ENCODE measurements at places on chromosomes 2 and 18.

- DNase-seq: no peak
Observed at GRCh38 chr2:233470011-233470687, 96.4 kb downstream of the USP40 start.

DNA sequence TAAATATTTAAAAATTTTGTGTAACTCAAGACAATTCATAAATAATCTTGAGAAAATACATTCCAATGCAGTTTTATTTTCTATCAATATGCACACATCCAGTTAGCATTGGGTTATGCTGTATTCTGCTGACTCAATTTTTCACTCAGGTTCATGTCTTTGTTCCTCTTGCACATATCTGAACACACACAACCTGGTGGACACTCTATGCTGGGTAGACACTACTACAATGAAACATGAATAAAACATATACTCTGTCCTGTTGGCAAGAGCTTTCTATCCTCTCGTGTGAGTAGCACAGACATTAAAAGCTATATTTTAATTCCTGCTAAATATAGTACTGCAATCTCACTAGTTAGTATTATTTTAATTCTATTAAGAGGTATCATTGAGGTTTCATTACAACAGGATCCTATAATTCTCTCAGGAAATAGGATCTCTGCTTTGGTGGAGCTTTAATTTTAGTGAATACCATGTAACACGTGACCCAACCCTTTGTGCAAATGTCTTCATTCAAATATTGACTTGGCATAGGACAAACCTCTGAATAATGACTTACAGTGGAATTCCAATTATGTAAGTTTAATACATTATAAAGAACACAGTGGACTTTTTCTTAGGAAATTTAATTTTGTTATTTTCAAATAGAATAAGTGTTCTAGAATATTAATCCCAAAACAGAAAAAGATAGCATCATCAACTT is 342.3 kb upstream of the TMEFF2 start:
- no peak for DNase-seq

GRCh38 chr18:22387364-22387763 is 30.4 kb downstream of the CTAGE1 start:
- no peak for DNase-seq

DNA sequence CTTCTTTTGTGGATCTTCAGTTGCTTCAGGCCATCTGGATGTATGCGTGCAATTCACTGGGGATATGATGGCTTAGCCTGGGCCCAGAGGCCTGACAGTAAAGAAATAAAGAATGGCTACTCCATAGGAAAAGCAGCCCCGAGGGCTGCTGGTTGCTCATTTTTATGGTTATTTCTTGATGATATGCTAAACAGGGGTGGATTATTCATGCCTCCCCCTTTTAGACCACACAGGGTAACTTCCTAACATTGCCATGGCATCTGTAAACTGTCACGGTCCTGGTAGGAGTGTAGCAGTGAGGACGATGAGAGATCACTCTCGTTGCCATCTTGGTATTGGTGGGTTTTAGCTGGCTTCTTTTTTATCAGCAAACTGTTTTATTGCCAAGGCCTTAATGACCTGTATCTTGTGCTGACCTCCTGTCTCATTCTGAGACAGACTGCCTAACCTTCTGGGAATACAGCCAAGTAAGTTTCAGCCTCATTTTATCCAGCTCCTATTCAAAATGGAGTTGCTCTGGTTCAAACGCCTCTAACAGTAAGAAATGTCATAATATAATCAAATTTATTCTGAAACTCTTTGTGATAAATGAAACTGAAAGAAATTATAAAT is 60.5 kb downstream of the DSEL start:
- DNase-seq: no peak

GRCh38 chr2:144548532-144549191 is 28.7 kb upstream of the ZEB2 start:
- no peak for DNase-seq

GRCh38 chr2:232126301-232127099 is 165.0 kb downstream of the DIS3L2 start:
- no peak for DNase-seq

DNA sequence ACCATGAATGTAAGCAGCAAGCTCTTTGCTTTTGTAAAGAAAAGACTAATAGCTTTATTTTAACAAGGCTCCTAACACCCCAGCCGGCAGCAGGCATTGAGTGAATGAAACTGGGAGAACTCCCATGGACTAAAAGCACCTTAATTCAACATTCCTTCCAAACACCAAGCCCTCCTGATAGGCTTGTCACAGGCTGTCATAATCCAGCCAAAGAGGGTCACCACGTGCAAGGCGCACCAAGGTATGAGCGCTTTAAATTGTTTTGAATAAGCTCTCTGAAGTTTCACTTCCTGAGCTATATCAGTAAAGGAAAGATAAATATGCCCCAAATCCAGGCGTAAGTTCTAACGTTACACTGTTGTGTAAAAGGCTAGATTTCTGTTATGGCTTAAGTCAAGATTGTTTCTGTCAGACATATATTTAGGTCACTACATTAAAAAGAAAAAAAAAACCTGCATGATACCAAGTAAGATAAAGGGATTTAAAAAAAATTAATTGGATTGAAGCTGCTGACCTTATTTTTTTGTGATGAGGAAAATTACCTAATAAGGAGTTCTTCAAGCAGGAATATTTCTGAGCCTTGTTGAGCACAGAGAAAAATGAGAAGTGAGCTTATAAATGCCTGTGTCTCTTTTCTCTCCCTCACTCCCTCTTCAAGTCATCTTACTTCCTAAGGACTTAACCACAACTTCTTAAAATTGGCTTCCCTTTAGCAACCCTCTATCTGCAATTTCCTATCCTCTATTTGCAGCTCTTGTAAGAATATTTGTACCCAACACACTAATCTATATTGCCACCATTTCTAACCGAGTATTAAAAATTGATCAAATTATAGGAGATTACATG is 136.1 kb upstream of the NRP2 start:
- DNase-seq: peak; percentile 60

GRCh38 chr2:40955635-40956034 is 503.7 kb upstream of the SLC8A1 start:
- DNase-seq: no peak

- no peak for DNase-seq
Observed at GRCh38 chr2:44097322-44097907, 71.3 kb upstream of the PPM1B start.

DNA sequence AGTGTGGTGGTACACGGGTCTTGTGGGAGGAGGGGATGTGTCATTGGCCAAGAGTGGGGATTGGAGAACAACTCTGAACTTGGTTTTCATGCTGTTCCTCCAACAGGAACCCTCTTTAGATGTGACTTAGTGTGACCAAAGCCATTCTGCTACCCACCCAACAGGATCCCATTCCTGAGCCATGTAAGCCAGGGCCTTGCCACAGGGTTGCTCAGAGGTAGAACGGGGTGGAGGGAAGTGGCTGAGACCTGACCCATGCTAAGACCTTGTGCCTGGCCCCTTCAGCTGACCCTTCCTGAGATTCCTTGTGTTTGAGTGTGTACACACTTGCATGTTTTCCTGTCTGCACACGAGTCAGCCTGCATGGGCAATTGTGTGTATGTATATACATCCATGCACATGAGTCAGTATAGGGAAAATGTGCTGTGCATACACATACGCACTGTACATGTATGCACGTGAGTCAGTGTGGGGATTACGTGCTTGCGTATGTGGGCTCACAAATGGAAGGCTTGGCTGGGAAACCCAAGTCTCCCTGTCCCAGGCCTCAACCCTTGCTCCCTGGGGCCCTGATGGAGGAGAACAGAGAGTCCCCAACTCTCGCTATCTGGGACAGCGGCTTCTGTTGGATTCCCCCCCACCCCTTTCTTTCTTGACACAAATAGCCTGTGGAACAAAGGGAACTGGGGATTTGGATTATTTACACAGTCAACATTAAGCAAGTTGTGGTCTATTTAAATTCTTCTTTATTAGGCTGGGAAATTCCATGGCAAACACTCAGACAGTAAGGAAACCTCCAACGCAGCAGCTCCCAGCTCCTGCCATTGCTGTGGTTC is 339.8 kb downstream of the DYSF start:
- no peak for DNase-seq

- DNase-seq: no peak
Observed at GRCh38 chr2:30315391-30316063, 84.2 kb downstream of the LBH start.

DNA sequence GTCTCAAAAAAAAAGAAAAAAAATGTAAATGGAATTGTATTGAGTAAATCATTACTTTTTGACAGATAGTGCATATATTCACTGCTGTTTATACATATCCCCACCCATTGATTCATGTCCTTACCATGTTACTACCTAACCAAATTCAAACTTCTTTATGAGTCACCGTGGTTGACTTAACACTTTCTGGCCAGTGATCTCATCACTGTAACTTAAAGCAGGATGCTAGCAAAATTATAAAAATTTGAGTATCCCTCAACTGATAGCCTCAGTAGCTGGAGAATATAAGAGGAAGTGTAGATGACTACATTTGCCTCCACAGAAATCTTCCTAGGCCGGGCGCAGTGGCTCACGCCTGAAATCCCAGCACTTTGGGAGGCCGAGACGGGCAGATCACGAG is 13.4 kb downstream of the CNOT9 start:
- DNase-seq: no peak

DNA sequence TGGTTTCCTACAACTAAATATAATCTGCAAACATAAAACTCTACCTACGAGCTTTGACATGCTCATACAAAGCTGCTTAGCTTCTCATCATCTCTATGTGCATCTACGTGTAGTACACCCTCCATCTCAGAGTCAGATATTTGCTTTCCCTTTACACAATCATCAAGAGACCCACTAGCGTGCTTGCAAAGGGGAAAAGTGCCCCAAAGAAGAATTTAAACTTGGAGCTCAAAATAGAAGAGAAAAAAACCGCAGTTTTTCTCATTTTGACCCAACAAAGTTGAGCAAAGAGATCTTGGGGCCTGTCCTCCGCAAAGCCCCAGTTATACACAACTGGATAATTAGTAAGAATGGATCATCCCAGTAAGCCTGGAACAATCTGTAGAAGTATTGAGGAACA is 104.1 kb downstream of the PAX3 start:
- no peak for DNase-seq

GRCh38 chr2:86633155-86633651 is 9.5 kb upstream of the RNF103 start:
- DNase-seq: no peak

GRCh38 chr2:45938649-45939511 is 287.4 kb downstream of the PRKCE start:
- DNase-seq: peak; percentile 32

DNA sequence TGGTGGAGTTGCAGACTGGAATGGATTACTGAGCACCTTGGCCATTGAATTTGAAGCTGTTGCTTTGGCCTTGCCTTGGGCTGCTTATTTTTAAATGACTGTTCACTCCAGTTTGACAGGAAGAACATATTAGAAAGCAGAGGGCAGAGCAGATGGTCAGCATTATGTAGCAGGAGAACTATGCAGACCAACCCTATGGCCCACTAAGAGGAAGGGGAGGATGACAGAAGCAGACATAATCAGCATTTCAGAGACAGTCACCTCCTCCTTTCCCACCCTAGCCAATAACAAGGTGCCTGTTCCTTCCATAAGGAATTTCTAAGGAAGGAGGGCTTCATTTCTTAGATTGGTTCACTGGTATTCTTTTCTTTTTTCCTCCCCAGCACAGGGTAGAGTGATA is 2.4 kb downstream of the CHRNA1 start:
- no peak for DNase-seq

DNA sequence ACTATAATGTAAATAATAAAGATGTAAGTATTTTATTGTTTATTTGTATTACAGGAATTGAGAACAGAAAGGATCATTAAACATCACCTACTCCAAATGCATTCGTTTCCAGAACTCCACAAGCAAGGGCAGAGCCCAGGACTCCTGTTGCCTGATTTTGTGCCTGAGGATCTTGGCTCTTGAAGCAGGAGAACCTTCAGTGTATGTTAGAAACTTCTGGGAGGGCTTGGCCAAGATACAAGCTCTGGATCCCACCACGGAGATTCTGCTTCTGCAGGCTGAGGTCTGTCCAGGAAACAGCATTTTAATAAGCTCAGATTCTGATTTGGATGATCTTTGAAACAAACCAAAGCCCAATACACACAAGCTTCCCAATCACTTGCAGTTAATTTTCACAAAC is 142.4 kb upstream of the SOX11 start:
- no peak for DNase-seq

DNA sequence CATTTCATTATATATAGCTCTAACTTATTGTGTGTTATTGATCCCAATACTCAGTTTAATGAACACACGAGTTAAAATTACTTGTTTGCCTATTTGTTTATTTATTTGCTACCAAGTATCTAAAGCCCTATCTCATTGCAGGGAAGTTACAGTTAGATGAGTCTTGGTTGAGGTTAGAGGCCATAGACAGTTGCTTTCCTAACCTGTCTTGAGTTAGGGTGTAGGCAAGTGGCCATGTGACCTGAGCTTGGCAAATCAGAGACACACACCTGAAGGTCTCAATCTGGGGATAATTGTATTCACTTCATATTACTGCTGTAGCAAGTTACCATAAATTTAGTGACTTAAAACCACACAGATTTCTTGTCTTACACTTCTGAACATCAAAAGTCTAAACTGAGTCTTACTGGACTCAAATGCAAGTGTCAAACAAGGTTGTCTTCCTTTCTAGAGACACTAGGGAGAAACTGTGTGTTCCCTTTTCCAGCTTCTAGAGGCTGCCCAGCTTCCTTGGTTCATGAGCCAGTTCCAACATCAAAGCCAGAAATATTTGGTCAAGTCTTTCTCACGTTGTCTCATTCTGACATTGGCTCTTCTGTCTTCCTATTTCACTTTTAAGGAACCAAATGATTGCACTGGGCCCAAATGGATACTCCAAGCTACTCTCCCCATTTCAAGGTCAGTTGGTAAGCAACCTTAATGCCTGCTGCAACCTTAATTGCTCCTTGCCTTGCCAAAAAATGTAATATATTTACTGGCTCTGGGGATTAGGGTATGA is 39.7 kb downstream of the COL3A1 start:
- DNase-seq: no peak

DNA sequence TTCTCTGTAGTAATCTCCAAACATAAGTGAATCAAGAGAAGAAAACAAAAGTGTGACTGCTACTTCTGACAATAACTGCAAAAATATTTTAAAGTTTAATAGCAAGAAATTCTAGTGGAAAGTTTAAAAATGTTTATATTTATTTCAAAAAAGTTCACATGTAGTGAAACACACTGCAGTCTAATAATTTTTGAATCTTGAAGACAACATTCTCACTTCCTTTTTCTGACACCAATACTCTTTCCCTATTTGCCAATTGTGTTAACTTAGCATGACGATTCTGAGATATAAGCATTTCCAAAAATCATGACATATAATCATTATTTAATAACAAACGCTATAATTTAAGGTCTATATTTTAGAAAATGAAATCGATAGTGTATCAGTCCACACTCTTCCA is 429.1 kb upstream of the PKDCC start:
- no peak for DNase-seq

GRCh38 chr2:160062292-160063005 is at the start of gene PLA2R1:
PLA2R1 (minus strand) TSS chr2:160062615; CDS start chr2:160062403, 212 bp downstream.
- peak; percentile 78 for DNase-seq

DNA sequence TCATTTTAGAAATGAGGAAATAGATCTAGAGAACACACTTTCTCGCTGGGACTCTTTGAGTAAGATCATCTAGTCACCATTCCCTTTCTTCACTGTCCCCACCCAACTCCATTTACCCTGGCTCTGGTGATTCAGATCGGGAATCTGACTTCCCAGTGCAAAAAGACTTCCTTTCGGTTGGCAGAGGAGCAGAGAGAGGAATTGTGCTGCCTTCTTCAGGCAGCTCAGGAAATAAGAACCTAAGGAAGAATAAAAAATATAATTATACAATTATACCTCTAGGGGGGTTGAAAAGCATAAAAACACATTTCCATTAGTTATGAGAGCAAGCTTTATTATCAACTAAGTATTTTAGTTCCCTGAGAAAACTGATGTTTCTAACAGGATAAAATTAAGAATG is 9.3 kb upstream of the MPP4 start:
- no peak for DNase-seq
